ENCODE measurements at places on chromosomes 6 and 20.

- peak; percentile 47 for DNase-seq
Observed at GRCh38 chr20:43915211-43916072, 790 bp downstream of the TOX2 start.

GRCh38 chr20:55255016-55255415 lies 750.3 kb downstream of the CBLN4 start:
- no peak for DNase-seq

- DNase-seq = no peak
Observed at GRCh38 chr20:17287998-17288397, 61.2 kb downstream of the PCSK2 start.

- DNase-seq = no peak
Observed at GRCh38 chr6:75236630-75237029, 7.0 kb downstream of the COX7A2 start.

- DNase-seq = no peak
Observed at GRCh38 chr20:63458170-63459069, 14.0 kb downstream of the KCNQ2 start.

DNA sequence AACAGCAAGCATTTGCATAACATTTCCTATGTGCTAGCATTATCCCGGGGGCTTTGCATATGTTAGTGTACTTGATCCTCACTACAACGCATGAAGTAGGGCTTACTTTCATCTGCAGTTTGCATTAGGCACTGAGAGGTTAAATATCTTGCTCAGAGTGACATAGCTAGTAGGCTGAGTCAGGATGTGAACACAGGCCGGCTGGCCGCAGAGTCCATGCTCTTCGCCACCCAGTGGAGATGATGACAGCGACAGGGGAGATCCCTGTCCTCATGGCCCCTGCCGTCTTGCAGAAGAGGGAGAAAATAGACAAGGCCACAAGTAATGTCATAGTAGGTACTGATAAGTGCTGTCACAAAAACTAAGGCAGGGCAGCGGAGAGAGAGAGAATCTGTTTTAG lies 46.9 kb downstream of the LYRM4 start:
- no peak for DNase-seq

DNA sequence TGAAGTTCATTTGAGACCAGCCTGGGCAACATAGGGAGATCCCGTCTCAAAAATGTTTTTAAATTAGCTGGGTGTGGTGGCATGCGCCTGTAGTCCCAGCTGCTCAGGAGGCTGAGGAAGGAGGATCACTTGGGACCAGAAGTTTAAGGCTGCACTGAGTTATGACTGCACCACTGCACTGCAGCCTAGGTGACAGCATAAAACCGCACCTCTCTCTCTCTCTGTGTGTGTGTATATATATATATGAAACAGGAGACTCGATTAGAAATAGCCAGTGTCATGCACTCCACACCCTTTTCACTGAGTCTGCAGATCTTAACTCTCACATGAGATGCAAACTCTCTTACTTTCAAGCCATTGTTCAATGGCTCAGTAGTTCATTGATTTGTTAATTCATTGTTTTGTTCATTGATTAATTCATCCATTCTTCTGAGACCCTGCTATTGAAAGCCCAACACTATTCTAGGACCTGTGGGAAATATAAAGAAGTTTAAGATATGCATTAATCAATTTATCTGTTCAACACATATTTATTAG lies 52.4 kb upstream of the MRPS10 start:
- no peak for DNase-seq

DNA sequence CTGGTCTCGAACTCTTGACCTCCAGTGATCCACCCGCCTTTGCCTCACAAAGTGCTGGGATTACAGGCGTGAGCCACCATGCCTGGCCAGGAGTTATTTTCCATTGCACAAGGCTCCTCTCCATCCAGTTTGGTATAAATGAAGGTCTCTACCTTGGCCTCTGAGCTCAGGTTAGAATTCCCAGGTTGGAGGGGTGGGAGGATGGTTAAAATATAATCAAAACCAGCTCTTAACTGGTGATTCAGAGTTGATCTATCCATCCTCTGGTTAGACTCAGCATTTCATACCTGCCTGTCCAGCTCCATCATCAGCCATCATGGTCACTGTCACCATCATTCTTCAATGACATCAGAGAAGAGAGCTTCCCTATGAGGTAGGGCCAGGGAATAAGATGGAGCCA lies 2.6 kb upstream of the SLC22A7 start:
- DNase-seq = no peak

- no peak for DNase-seq
Observed at GRCh38 chr20:50541606-50542041, 31.4 kb downstream of the PTPN1 start.

DNA sequence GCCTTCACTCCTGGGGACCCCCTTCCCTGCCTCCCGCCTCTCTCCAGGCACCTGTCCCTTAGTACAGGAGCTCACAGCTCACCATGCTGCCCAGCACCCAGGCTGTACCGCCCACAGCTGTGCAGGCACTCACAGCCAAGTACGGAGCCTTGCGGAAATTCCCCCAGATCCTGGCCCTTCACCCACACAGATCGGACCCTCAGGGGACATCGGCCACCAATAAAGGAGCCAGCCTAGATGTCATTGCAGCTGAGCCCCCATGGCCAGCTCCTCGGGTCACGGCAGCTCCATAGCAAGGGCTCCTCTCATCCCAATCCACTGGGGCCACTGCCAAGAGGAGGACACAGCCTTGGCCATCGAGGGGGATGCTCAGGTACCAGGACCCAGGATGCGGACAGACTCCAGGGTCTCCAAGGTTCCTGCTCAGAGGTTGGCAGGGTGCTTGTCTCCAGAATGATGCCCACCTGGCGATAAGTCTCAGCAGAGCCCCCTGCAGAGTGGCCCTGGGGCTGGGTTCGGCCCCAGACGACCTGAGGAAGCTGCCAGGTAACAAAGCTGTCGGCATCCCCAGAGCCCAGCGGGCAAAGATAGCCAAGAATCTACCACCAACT lies 82.3 kb downstream of the YTHDF1 start:
- no peak for DNase-seq

GRCh38 chr6:139145661-139146060 lies 10.8 kb downstream of the HECA start:
- DNase-seq = no peak

DNA sequence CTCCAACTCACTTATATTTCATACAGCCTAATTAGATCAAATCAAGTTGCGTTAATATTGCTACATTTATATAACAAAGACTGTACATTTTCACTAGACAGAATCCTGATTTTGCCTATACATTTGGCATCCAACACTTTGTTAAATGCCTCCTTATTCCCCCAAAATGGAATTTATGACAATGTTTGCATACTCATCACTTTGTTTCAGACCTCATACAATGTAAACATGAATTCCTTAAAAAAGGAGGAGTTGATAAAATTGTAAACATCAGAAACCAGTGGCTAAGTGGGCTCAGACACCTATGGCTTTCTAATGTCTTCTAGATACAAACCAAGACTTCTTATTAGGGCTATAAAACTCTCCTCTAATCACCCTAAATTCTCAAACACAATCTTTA lies 87.3 kb downstream of the CHD6 start:
- DNase-seq = no peak

DNA sequence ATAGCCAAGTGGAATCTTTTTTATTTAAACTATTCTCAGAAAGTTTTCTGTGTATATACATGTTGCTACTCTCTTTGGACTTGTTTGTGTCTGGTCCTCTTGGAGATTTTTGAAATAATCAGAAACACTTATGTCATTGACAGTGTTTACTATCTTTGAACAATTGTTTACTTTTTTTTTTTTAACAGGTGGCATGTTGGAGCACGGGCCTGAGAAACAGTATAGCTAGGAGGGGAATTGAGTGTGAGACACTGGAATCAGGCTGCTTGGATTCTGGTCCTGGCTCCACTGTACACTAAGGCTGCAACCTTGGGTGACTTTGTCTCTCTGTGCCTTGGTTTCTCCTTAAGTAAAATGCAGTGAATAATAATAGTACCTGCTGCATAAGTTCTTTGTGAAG lies 279.6 kb downstream of the PRL start:
- no peak for DNase-seq

DNA sequence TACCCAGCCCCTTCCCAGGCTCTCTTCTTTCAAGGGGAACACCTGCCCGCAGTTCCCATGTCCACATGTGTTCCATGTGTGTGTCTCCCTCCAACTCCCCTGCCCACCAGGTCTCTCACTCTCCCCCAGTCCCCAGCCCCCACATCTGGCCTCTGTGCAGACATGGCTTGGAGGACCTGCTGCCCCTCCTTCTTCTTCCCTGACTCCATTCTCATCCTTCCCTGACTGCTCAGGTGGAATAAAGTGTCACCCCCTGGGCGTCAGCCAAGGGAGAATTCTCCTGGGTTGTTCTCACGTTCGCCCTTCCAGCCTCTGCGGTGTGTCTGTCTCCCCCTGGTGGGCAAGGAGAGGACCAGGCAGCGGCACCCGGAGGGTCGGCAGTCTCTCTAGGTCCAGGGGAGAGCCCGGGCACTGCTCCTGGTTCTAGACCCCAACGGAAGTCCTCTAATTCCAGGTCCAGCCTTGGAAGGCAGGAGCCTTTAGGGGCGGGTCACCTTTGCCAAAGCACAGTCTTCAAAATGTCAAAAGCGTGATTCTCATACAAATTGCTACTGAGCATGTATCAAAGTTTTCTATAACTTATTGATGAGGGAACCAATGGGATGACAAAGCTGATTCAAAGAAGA lies 50.5 kb downstream of the EBF4 start:
- peak; percentile 81 for DNase-seq

GRCh38 chr20:56974499-56975250 lies 291.8 kb downstream of the BMP7 start:
- DNase-seq = peak; percentile 41

- no peak for DNase-seq
Observed at GRCh38 chr20:17248224-17248623, 21.4 kb downstream of the PCSK2 start.

- no peak for DNase-seq
Observed at GRCh38 chr20:58706150-58706892, 13.7 kb downstream of the NPEPL1 start.

DNA sequence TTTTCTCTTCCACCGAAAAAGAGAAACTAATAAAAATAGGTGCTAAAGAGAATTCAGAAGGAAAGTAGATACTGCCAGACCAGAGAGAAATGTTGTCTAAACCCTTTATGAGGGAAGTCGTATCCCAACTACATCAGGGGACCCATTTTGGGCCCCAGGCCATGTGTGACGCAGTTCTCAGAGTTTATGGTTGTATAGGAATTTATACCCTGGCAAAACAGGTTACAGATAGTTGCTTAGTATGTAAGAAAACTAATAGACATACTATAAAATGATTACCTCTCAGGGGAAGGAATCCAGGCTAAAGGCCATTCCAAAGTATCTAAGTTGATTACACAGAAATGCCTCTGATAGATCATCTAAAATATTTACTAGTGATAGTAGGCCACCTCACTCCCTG lies 28.6 kb upstream of the SLC52A3 start:
- DNase-seq = no peak

GRCh38 chr20:59405226-59406200 lies 105.1 kb downstream of the EDN3 start:
- no peak for DNase-seq

DNA sequence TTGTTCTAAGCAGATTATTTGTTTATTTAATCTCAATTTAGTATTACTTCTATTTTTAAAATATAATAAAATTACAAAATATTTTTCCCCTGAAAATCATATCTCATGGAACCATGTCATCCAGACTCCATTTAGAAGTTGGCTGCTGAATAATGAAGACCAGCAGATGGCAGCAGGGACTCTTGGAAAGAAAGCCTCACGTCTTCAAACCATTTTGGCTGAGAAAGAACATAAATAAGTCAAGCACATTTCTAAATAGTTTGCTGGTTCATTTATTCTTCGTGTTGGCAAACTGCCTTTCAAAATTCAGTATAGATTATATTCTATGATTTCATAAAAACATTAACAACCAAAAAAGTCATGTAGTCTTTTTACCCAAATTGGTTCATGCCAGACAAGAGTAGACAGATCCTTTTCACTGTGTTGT lies 71.7 kb downstream of the RCAN2 start:
- peak; percentile 45 for DNase-seq

- DNase-seq = no peak
Observed at GRCh38 chr20:33657704-33658095, 4.4 kb upstream of the C20orf144 start.

- no peak for DNase-seq
Observed at GRCh38 chr6:34095136-34095505, 50.8 kb downstream of the GRM4 start.

GRCh38 chr20:24779946-24780345 lies 169.1 kb upstream of the CST7 start:
- DNase-seq = no peak

DNA sequence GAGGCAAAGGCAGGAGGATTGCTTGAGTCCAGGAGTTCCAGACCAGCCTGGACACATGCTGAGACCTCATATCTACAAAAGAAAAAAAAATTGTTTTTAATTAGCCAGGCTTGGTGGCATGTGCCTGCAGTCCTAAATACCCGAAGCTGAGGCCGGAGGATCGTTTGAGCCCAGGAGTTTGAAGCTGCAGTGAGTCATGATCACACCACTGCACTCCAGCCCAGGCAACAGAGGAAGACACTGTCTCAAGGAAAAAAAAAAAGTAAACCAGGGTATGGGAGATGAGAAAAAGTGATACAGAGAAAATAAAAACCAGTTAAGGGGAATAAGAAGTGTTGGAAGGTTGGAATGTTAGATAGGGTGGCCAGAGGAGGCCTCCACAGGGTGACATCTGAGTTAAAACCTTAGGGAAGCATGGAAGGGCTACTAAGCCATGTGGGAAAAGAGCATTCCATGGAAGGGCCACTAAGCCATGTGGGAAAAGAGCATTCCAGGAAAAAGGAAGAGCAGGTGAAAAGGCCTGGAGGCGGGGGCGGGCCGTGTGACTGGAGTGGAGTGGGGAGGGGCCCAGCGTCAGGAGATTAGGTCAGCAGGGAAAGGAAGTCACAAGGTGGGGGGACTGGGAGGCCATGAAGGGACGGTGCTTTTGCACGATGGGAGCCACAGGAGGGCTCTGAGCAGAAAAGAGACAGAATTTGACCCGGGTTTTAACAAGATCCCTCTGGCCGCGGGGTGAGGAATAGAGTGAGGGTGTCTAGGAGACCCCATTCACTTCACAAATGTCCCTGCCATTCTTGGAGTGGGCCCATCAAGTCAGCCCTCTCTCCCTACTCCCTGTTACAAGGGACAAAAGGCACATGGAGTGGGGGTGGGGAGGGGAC lies 18.3 kb downstream of the CPNE5 start:
- DNase-seq = no peak

DNA sequence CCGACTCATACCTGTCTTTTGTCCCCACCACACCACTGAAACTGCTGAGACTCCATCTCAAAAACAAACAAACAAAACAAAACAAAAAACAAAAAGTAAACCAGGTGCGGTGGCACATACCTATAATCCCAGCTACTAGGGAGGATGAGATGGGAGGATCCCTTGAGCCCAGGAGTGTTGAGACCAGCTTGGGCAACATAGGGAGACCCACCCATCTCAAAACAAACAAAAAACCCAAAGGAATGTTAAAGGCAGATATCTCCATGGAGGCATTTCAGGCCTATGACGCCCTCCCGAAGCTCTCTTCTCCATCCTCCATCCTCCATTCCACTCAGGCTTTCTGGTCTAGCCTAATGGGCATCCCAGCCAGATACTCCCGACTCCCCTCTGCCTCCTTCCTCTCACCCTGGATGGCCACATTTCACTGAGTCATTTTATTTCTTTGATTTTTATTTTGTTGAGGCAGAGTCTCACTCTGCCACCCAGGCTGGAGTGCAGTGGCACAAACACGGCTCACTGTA lies 3.2 kb upstream of the SLC4A11 start:
- DNase-seq = no peak

GRCh38 chr6:101439790-101440189 lies 46.3 kb downstream of the GRIK2 start:
- no peak for DNase-seq
